Stimulated activated CD8-positive, alpha-beta memory T cell treated with anti-CD3 and anti-CD28 coated beads, Interleukin-4, amount 100 ng/mL, for 48 hours (primary cell): ENCODE measurements at places on chromosomes 6 and 20.

DNA sequence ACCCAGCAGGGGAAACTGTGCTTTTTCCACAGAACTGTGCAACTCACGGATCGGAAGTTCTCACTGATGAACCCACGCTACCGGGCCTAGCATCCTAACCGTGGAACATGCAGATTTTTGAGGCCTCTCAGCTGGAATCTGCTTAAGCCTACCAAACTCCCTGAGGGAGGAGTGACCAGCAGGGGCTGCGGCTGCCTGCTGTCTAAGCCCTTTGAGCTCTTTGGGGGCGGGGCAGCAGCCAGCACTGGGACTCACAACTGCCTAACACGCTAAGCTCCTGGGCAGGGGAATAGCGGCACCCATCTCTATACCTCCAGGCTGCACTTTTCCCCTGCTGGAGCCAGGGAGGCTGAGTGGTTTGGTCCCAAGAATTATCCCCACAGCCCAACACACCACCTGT lies 20.4 kb upstream of the METTL24 start:
- DNase-seq = no peak

DNA sequence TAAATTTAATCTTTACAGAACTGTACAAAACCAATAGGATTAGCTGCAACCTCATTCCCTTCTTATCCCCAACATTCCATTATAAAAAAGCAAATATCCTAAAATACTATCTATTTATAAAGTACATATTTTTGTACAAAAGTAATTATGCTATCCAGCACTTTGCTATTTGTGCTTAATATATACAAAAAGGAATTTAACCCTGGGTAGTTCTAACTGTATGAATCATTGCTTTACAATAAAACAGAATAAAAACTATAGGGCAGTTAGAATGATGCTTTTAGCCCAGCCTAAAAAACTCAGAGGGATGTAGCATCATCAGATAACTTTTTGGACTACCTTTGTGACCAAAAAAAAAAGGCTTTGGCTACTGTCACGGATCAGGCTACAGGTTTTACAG lies 49.9 kb upstream of the KLHL31 start:
- no peak for DNase-seq

DNA sequence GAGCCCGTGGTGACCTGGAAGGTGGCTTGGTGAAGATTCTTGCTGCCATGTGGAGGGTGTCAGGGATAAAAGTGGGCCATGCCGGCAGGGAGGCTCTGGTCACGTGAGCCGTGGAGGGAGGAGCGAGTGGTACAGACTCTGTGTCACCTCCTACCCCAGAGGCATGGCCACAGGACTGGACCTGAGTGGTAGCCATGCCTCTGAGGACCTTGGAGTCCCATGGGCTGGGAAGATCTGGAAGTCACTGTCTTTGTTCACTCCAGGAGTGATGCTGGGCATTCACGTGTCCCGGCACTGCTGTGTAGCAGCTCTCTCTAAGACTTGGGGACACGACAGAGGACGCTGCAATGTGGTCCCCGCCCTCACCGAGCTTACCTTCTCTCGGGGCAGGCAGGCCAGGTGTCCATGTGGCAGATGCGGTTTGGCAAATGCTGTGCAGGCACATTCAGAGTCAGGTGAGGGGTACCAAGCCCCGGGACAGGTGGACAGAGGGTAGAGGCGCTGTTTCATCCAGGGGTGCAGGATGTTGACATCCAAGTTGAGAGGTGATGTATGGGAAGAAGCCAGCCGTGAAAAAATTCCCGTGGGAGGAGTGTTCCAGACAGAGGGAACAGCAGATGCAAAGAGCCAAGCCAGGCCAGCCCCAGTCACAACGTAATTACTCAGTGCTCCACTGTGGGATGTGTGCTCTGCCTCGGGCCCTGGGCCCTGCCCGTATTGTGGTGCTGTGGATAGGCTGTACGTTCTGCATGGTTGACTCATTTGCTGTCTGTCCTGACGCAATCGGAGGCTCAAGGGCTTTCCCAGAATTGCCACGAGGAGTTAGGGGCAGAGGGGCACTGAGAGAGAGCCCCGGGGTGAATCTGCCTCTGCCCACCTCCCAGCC lies 307.8 kb downstream of the TAF4 start:
- DNase-seq = no peak

DNA sequence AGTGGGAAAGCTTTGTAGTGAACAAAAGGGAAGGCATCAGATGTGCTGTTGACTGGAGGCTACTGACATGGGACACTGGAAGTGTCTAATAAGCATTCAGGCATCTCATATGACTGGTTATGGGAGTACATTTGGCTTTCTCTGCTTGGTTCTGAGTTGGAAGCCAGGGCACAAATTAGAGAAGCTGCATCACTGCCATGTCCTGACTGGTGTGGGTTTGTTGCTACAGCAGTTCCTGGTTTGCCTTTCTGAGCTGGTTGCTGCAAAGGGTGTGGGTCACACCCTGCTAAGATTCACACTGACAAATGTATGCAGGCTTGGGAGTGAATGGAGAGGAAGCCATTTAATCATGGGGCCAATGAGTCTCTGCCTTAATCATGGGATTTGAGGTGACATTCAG lies 36.2 kb upstream of the NANP start:
- no peak for DNase-seq

DNA sequence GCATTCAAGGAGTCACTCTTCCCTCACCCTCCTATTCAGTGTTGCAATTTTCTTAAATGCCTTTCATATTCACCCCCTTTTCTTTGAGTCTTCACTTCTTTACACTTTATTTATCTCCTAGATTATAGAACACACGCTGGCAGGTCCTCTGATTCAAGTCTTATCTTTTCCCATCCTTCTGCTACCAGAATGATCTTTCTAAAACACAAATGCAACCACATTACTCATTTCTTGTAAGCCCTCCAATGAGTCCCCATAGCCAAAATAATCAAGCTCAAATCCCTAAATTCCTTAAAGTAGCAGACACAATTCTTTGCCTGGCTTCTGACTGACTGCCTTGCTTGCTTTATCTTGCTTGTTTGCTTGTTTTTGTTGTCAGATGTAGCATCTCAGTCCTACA lies 920.0 kb downstream of the TFAP2A start:
- DNase-seq = no peak

GRCh38 chr6:124993327-124993726 lies 31.1 kb downstream of the RNF217 start:
- DNase-seq = no peak

DNA sequence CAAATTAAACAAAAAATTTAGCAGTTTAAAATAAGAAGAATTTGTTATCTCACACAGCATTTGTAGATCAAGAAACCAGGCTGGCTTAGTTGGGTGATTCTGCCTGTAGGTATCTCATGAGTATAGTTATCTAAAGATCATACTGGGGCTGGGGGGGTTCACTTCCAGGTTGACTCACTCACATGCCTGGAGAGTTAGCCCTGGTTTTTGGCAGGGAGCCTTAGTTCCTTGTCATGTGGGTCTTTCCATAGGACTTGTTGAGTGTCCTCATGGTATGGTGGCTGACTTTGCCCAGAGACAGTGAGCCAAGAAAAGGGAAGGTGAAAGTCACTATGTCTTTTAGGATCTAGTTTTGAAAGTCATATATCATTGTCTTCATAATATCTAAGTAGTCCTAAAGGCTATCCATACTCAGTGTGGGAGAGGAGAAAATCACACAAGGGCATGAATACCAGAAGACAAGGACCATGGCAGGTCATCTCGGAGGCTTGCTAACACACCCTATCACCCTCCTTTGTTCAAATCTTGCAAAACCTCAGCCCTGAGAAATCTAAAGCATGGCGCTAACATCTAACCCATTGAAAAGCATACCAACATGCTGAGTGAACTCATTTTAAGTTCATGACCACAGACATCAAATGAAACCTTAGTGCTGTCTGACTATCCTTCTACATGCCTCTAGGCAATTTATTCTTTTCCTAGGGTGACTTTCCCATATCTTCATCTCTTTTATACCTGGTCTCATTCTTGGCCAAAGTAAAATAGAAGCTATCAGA lies 39.2 kb downstream of the CYP24A1 start:
- DNase-seq = no peak
